ENCODE measurements at places on chromosomes 12 and 14. TPM values are rescaled to one million over a fixed set of nuclear protein-coding genes. Genes with fewer than 3 reads are reported as not detected.
A peak's percentile ranks its signal among the peaks of the same experiment; 100 is the strongest.

GRCh38 chr12:8047842-8048241, 15.3 kb downstream of the FOXJ2 start:
- no peak for DNase-seq

DNA sequence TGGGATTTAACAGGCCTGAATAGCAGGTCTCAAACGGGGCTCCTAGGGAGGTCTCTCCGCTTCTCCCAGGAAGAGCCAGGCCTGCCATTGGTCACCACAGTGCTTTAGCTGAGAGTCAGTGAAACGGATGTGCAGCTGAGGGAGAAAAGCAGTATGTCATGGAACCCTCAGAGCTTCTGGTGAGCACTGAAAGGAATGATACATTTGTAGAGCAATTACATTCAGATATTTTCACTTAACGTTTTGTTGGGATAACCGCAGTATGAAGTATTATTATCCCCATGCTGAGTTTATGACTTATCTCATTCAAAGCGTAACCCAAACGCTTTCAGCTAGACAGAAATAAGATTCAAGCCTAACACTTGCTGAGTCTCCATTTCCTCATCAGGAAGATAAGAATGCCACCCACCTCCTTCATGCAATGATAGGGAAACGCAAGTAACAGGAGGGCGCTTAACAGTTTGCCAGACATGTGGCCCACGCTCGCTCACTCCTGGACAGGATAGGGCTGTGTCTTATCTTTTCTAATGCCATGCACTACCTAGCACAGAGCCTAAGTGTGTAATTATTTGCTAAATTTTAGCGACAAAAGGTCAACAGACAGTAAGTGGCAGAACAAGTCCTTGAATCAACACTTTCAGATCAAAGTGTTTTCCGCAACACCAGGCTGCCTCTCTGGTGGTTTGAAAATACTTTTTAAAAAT, 28.2 kb downstream of the DAD1 start:
- no peak for DNase-seq

DNA sequence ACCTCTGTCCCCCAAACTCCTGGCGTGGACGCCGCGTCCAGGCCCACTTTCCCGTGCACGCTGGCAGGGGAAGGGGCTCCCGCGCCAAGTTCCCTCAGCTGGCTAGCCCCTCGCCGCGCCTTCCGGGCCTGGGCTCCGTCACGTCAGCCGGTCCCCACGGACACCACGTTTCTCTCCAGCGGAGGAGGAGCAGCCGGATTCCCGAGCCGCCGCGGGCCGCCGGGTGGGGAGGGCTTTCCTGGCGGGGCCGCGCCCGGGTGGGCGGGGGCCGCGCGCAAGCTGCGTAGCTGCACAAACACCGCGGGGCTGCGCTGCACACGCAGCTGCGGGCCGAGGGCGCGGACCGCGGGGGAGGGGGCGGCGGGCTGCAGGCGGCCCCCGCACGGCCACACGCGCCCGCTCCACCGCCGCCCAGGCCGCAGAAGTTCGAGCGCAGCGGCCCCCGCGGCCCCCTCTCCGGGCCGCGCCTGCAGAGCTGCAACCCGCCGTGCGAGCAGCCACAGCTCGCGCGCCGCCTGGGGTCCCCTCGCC, 45.1 kb upstream of the PNMA1 start:
- DNase-seq = peak; percentile 48

DNA sequence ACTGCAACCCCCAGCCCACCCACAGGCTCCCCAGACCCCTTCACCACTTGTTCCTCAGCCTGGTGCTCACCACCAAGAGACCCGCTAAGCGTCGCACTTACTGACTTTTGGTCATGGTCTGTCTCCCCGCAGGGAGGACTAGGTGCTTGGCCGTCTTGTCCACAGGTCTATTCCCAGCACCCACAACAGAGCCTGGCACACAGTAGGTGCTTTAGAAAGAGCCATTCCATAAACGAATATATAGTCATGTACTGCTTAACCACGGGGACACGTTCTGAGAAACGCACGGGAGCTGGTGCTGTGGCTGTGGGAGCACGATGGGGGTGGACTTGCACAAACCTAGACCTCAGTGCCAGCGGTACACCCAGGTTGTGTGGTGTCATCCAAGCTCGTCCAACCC, 34.0 kb downstream of the NCOR2 start:
- DNase-seq = no peak

- DNase-seq = no peak
Observed at GRCh38 chr12:1325666-1326065, 268.7 kb downstream of the FBXL14 start.

DNA sequence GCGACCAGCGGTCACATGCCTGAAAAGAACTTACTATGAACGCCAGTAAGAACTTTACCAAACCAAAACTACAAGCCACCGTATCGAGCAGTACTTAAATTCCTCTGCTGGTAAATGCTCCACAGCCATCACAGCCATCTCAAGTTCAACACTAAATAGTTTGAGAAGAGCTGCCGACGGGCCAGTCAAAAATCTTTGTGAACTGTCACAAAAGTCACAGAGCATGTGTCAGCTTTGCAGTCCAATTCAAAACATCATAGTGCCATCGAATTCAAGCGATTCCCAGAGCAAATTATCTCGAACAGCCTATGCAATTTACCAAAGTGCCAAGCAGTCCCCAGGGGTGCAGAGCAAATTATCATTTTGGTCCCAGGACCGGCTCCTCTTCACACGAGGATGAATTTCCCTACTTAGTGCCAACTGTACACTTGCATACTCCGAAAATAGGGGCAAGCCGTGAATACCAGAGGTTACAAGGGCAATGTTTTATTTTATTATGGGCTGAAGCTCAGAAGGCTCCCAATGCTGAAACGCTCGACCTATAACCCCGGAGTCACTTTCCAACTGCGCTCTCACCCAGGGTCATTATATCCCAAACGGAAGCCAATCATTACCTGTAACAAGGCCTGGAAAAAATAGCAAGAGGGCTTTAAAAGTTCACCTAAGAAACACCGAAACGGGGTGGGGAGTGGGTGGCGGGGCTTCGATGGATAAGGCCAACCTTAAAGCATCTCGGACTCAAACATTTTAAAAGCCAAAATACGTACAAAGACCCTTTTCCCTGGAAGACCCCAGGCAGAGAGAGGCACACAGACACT, 1.1 kb downstream of the LRP6 start:
- no peak for DNase-seq

- DNase-seq = no peak
Observed at GRCh38 chr12:9925705-9926393, 6.3 kb downstream of the CLEC2A start.

GRCh38 chr12:27552886-27553560, 29.0 kb downstream of the PPFIBP1 start:
- no peak for DNase-seq

DNA sequence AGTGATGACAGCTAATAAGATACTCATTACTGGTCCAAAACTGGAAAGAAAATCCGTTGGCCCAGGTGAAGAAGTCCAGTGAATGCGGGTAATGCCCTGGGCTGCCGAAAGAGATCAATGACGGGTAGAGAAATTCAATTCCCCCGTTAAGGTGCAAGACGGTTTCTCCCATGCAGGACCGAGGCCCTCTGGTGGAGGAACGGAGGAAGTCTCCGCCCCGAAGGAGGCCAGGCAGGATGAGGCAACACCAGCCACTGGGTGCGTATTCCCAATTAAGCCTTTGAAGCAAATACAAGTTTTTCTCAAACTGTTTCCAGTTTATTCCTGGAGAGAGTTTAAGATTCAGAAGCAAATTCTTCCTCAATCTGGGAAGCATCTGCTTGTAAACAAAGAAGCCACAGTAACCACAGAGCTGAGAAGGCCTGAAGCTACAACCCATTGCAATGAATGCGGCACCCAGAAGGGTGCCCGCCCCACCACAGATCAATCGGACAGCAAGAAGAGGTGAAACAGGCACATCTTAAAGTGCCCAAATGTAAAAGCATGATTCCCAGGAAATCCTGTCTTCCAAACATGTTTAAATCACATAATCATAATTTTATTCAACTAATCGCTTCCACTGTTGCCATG, 118.5 kb downstream of the TTC7B start:
- DNase-seq = peak; percentile 59

- no peak for DNase-seq
Observed at GRCh38 chr14:61524936-61525292, 170.4 kb upstream of the HIF1A start.

DNA sequence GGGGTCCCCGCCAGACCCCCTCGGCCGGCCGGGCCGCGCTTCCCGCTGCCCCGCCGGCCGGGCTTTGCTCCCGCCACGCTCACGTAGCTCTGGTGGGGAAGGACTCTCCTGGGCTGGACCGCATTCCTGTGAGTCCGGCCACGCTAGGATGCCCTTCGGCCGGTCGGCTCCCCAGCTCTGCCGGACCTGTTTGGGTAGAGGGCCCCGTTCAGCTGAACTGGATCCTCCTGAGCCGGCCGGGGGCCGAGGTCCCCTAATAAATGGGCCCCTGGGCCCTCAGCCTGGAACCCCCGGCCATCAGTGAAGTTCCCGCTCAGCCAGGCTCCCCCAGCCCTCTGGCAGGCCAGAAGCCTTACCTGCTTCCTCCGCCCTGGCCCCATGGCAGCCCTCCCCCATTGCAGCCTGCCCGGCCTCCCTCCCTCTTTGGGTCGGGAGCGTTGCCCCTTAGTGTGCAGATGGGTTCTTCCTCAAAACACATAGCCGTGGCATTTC, 593 bp downstream of the UNC119B start:
- DNase-seq = peak; percentile 23

DNA sequence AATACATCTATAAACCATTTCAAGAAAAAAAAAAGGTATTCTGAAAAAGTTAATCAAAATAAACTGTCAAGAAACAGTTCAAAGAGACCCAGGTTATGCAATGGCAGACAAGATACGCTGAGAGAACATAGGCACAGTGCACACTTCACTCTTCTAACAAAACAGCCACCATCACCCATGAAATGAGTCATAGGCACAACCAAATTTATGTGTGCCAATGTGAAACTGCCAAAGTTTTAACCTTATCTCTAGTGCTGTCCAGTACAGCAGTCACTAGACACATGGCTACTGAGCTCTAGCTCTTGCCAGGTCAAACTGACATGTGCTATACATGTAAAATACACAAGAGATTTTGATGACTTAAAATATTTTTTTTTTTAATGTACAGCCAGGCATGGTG, 1.4 kb downstream of the CEP128 start:
- no peak for DNase-seq

- no peak for DNase-seq
Observed at GRCh38 chr14:68577802-68578541, 214.9 kb downstream of the ZFP36L1 start.

DNA sequence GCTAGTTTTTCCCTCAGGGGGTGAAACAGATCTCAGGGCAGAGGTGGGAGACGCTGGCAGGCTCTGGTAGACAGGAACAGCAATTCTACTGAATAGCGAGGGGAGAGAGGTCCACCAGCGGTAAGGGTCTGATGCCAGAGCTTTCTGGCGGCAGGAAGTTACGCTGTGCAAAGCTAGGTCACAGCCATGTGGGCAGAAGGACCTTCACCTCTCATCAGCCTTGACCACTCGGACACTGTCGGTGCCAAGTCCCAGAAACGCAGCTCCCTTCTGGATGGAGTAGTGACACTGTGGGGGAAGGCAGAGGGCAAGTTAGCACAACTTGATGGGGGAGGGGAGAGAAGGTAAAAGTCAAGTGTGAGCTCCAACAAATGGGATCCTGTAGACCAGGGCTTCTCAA, 10.3 kb upstream of the ZNF740 start:
- DNase-seq = no peak

- no peak for DNase-seq
Observed at GRCh38 chr12:131364903-131365820, 345.7 kb upstream of the SFSWAP start.

DNA sequence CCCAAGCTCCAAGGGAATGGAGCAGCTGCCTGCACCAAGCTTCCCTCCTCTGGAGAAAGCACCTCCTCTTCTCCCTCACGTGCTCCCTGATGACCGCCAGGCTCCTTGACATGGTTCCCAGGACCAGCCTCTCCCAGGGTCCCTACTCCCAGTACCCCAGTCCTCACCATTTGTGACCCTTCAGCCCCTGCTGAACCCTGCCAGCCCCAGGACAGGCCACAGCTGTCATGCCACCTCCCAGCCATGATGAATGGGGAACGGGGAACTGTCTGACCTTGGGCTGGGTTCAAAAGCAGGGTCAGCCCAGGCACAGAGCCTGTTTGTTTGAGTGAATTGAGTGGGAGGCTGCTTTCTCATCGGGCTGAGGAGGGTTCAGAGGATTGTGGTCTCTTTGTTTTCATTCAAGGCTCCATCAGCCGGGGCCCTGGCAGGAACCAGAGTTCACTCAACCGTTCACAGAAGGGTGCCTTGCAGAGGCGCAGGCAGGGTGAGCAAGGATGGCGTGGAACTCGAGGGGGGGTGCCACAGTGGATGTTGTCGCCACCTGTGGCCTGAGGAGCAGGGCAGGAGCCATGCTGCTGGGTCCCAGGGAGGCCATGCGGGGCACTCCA, 344.5 kb upstream of the SFSWAP start:
- DNase-seq = no peak

- no peak for DNase-seq
Observed at GRCh38 chr12:113165521-113166450, 16.3 kb downstream of the CFAP73 start.

- DNase-seq = no peak
Observed at GRCh38 chr14:89280600-89280999, 136.4 kb downstream of the FOXN3 start.

- no peak for DNase-seq
Observed at GRCh38 chr12:105499205-105499604, 168.7 kb downstream of the C12orf75 start.

DNA sequence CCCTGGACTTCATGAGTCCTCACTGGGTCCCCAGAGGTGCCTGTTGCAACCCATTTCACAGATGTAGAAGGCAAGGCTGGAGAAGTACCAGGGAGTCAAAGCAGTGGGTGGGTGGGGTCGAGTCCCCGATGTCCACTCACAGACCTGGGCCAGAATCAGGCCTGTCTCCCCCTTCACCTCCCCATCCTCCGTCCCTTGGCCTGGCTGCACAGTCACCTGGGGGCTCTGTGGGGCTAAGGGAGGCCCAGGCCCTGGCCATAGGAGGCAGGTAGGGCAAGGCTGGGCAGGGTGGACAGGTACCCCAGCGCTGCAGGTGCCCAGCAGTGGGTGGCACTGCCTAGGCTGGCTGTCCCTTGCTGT, 29.5 kb downstream of the RTL1 start:
- DNase-seq = no peak

The FAIM2 gene
- total RNA-seq = 0.49 TPM

The LIN7A gene
- total RNA-seq = 2.1 TPM

The CELA1 gene
- not detected for total RNA-seq

The NPAS3 gene
- total RNA-seq = not detected

The PHETA1 gene
- total RNA-seq = 2.7 TPM

The SLC7A7 gene
- total RNA-seq = 0.61 TPM

The HSPB8 gene
- total RNA-seq = not detected

The SLC2A13 gene
- total RNA-seq = 2.5 TPM

The PROX2 gene
- not detected for total RNA-seq

The CLEC2B gene
- total RNA-seq = 13.1 TPM

The SIRT4 gene
- total RNA-seq = 1.0 TPM

The GLTP gene
- total RNA-seq = 27.7 TPM

The SNRPF gene
- 65.6 TPM for total RNA-seq
